Breast epithelium (tissue), 4 donors: ENCODE measurements at places on chromosomes 7 and 10. TPM values are rescaled to one million over a fixed set of nuclear protein-coding genes. Genes with fewer than 3 reads are reported as not detected.

Gene ZNF487
- total RNA-seq, result 12.8 TPM

Gene HOXA5
- 48.7 TPM for total RNA-seq

Gene GPR15LG
- total RNA-seq, result 1.3 TPM

Gene FRMD4A
- 107 TPM for total RNA-seq

Gene PTPRZ1
- 36.9 TPM for total RNA-seq

Gene TMEM196
- not detected for total RNA-seq

Gene C10orf62
- 0.32 TPM for total RNA-seq

Gene SRRM3
- total RNA-seq, result 3.4 TPM

Gene CALHM2
- total RNA-seq, result 98.3 TPM

Gene TLX1
- total RNA-seq, result not detected

Gene VIM
- total RNA-seq, result 1,431 TPM

Gene CALHM3
- not detected for total RNA-seq

Gene ARL4A
- total RNA-seq, result 28.5 TPM

Gene PGAM2
- total RNA-seq, result 0.73 TPM

Gene OR2A42
- total RNA-seq, result 0.66 TPM

Gene ACTL6B
- total RNA-seq, result not detected

Gene ATP6V1F
- total RNA-seq, result 127 TPM

Gene LIPJ
- total RNA-seq, result 2.5 TPM

Gene MXI1
- 137 TPM for total RNA-seq

Gene ASB15
- total RNA-seq, result not detected

Gene OR6B1
- total RNA-seq, result not detected

Gene TET1
- 12.8 TPM for total RNA-seq

Gene GPNMB
- 460 TPM for total RNA-seq

Gene ADARB2
- total RNA-seq, result 0.32 TPM

Gene LRRN3
- total RNA-seq, result 1.6 TPM

Gene NOS3
- 35.1 TPM for total RNA-seq

Gene EPO
- total RNA-seq, result not detected

Gene TUBB8
- total RNA-seq, result not detected

Gene TWIST1
- 7.2 TPM for total RNA-seq

Gene TBXAS1
- 17.9 TPM for total RNA-seq

Gene CREB3L2
- 46.5 TPM for total RNA-seq

Gene WEE2
- total RNA-seq, result not detected
